H9 (cell line): ENCODE measurements at places on chromosomes 6 and 20.

DNA sequence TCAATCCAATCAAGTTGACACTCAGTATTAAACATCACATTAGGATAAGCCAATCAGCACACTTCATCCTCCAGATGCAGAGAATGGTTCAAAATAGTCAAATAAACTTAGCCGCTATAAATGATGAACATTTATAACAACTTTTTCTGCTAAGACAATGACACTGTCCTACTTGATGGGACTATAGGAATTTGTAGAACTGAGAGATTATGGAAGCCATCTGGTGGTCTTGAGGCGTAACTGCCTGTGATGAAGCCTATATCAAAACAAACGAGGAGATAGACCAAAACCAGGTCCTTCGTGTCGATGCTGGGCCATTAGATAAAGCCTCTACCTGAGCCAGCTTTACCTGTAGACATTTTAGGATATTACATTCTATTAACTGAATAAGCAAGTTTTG, 631.1 kb downstream of the COL12A1 start:
- no peak for DNase-seq

- no peak for DNase-seq
Observed at GRCh38 chr20:25023356-25023755, 30.8 kb upstream of the APMAP start.

- DNase-seq, result peak; percentile 80
Observed at GRCh38 chr6:169724494-169725124, at the start of gene PHF10. Gene PHF10 (minus strand): TSS chr6:169724500. CDS start chr6:169723931, 569 bp downstream.

GRCh38 chr6:116429111-116429510, 32.1 kb upstream of the CALHM6 start:
- DNase-seq, result no peak

GRCh38 chr6:156795825-156796224, 18.6 kb downstream of the ARID1B start:
- DNase-seq, result no peak

DNA sequence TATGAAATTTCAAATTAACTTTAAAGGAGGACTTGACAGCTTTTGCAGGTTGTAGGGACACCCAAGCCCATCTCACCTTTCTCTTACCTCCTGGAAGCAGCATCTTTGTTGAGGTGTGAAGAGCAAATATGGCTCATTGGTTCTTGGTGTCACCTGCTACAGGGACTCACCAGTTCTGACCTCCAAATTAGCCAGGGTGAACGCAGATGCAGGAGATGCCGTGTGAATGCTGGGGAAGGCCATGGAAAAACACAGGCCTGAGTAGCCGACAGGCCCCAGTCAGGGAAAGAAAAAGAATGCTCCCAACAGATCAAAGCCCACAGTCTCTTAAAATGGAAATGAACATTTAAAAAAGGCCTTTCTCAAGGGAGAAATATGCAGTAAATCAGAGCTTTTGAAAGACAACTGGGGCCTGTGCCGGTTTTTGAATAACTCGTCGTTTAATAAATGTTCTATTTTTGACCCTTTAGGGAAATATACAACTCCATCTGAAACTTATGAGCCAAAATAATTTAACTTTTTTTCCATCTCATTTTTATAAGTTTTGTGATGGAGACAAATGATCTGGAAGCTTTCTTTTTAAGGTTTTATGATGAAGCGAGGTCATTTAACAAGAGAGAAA, 167.5 kb downstream of the CD83 start:
- peak; percentile 71 for DNase-seq

- DNase-seq, result no peak
Observed at GRCh38 chr20:63529180-63529860, 7.9 kb downstream of the PTK6 start.

DNA sequence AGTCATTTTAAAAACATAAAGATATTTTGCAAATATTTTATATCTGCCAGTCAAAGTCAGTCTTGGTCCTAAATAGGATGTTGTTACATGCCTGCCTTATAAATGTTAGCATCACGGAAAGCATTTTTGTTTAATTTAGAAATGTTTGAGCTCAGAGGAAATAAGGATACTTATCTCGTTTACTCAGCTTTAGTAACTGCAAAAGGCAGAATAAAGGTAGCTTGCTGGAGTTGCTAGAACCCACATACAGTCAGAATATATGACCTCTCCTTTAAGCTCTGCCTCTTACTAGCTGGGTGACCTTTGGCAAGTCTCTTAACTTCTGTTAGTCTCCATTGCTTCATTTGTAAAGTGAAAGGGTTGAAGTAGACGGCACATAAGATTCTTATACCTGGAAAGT, 867.3 kb downstream of the KIF16B start:
- no peak for DNase-seq

GRCh38 chr6:107064579-107065065, 36.6 kb downstream of the MTRES1 start:
- DNase-seq, result no peak

DNA sequence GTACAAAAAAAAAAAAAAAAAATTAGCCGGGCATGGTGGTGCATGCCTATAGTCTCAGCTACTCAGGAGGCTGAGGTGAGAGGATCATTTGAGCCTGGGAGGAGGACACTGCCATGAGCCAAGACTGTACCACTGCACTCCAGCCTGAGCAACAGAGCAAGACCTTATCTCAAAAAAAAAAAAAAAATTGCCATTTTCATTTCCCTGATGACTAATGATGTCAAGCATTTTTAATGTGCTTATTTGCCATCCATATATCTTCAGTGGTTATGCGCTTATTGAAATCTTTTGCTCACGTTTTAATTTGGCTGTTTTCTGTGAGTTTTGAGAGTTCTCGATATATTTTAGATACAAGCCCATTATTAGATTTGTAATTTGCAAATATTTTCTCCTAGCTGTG, 46.7 kb downstream of the PFDN4 start:
- no peak for DNase-seq

DNA sequence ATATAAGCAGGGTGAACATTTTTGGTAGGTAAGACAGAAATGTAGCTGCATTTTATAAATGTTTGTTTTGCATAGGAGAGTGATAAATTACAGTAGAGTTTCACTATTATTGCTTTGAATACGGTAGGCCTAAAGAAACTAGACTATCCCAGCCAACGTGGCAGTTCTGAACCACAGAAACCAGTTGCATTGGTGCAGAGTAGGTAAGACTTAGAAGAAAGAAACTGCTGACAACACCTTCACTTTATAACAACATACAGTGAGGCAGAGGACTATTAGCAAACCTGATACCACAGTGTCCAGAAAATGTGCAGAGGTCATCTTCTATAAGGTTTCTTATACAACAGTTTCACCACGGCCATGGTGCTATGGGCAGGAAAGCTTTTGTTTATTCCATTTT, 566.1 kb downstream of the KIF16B start:
- DNase-seq, result no peak

GRCh38 chr6:5054245-5054873, 30.8 kb upstream of the PPP1R3G start:
- DNase-seq, result no peak

DNA sequence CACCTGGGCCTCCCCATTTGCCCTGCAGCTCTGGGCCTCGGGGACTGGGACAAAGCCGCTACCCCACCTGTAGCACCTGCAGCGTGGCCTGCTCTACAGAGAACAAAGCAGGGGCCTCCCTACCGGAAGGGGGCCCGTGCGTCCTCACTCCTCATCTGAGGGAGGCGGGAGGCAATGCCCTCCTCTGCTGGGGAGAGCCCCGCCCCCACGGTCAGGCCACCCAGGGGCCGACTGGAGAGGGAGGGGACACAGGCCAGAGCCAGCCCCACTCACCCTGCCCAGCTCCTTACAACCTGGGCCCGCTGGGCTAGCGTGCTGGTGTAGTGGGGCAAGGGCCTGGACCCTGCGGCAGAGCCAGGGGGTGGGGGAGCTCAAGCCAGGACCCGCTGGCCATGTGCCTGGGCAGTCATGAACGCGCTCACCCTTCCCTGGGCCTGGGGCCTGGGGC, 8.0 kb downstream of the LAMA5 start:
- DNase-seq, result peak; percentile 70

GRCh38 chr6:168741942-168742782, 301.2 kb downstream of the SMOC2 start:
- no peak for DNase-seq

DNA sequence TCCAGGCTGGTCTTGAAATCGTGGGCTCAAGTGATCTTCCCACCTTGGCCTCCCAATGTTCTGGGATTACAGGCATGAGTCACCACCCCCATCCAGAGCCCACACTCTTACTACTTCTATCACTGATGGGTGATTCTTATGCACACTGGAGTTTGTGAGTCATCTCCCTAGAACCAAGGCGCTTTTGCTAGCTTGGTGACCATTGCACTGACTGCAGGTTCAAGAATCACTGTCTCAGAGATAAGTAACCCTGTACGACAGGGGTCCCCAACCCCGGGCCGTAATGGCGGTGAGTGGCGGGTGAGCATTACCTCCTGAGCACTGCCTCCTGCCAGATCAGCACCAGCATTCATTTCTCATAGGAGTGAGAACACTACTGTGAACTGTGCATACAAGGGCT, 118.8 kb downstream of the MAP3K7 start:
- no peak for DNase-seq

GRCh38 chr20:41618807-41619311, 682 bp upstream of the CHD6 start:
- no peak for DNase-seq

DNA sequence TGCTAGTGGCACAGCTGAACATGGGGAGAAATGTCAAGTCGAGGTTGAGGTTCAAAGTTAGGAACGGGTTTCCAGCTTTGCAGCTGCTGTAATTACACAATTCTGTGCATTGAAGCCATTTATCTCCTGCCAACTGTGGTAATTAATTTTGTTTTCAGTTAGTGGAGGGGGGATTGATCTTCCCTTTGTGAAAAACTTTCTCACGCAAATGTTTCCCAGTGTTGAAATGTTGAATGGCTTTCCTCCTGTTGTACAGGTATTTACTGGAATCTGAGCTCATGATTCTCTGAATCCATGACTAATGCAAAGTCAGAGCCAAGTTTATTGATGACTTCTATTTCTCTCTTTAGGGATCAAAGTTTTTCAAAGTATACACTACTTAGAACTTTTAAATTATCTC, 198.4 kb upstream of the SLC35B3 start:
- DNase-seq, result no peak
